ENCODE measurements at places on chromosomes 11 and 22. TPM values are rescaled to one million over a fixed set of nuclear protein-coding genes. Genes with fewer than 3 reads are reported as not detected.

DNA sequence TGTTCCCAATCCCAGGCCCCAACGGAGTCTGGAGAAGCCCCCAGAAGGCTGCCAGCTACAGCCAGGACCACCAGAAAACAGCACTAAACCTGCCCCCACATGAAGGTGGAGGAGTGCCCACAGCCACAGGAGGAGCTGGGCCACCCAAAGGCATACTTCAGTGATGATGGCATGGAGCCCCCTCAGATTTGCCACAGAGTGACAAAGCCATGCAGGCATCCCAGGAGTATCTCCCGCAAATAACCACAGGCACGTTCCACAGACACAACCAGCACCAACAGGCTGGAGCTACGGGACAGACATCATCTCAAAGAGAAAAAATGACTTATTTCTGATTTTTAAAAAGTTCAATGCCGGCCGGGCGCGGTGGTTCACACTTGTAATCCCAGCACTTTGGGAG lies 10.6 kb downstream of the CARS1 start:
- no peak for DNase-seq

The TLCD5 gene
- 12.3 TPM for total RNA-seq

DNA sequence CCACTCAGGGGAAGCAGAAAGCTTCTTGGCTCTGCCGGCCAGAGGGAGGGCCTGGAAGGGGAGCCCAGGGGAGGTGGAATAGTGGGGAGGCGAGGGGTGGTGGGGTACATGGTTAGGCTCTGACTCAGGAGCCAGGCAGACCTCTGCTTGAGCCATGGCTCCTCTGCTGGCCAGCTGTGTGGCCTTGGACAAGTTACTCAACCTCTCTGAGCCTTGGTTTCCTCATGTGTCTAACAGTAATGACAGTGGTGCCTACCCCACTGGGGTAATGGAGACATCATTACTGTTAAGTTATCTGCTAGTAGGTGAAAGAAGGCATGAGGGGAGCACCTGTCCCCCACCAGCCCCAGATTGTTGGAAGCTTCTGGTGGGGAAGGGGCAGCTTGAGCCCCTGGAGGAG lies 12.2 kb upstream of the PDGFB start:
- no peak for DNase-seq

DNA sequence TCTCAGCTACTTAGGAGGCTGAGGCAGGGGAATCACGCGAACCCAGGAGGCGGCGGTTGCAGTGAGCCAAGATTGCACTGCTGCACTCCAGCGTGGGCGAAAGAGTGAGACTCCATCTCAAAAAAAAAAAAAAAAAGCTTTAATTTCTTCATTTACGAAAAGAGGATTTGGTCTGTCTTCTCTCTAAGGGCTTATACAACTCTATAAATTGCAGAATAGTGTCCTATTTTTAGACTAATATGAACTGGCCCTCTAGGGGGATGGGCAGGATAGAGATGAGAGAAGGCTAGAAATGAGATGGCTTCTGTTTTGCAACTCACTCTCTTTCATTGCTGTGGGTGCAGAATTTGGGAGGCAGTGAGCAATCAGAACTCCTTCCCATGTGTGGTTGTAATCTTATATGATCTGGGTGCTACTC lies 11.3 kb downstream of the MAML2 start:
- DNase-seq: no peak

The KRTAP5-9 gene
- total RNA-seq: not detected

The CRYAB gene
- 7,877 TPM for total RNA-seq

DNA sequence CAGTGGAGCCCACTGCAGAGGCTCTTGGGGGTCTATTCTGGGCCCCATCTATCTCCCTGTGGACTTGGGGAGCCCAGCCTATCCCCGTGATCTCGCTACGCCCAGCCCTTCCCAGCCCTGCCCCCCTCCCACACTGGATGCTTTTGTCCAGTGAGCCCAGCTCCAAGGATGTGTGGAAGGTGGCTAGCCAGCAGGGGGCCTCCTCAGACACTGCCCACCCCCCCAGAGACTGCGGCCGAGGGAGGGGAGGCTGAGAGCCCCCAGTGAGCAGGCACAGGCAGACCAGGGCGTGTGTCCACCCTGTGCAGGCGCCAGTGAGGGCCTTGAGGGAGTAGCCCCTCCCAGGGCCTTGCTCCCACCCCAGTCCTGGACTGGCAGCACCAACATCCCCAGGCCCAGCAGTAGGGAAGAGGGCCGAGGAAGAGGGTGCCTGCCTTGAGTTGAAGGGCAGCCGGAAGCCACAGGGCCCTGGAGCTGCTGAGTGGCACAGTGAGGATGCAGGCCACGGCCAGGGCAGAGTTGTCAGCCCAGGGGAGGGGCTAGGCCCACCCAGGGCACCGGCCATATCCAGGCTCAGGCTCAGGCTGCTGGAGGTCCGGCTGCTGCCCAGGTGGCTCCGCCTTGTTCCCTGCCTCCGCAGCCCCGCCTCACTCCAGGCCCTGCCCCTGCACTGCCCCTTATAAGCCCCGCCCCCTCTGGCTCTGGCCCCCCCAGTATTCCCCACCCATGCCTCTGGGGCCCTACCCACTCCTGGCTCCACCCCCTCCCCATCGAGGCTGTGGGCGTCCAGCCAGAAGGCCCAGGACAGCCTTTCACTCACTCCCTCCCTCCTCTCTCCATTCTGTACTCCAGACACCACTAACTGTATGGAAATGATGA lies 28.0 kb downstream of the MOB2 start:
- peak; percentile 71 for DNase-seq

The ANO5 gene
- total RNA-seq: 83.0 TPM

- no peak for DNase-seq
Measured at GRCh38 chr11:102882389-102883024, 7.7 kb upstream of the MMP12 start.

DNA sequence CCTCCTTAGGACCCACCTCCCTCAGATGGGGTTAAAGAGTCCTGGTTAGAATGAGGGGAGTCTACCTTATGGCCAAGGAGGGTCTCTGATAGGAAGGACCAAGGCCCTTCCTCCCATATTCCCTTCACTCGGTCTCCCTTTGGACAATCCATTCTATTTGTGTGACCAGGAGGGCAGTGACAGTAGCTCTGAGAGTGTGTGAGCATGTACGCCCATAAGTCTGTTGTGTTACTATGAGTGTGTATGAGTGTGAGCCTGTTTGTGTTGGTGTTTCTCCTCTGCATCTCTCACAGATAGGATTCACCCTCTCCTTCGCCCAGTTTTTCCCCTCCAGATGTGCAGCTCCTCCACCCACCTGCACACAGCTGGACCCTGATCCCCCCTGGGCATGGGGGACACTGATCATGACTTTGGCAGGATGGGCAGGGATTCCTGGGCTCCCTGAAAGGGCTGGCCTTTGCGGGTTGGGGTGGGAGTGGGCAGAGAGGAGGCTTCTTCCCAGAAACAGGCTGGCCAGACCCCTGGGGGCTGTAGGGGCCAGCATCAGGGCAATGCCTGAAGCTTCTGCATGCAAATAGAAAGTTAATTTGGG lies 14.5 kb downstream of the PHLDB1 start:
- no peak for DNase-seq

- DNase-seq: no peak
Measured at GRCh38 chr22:19495562-19496323, 16.0 kb downstream of the CDC45 start.

DNA sequence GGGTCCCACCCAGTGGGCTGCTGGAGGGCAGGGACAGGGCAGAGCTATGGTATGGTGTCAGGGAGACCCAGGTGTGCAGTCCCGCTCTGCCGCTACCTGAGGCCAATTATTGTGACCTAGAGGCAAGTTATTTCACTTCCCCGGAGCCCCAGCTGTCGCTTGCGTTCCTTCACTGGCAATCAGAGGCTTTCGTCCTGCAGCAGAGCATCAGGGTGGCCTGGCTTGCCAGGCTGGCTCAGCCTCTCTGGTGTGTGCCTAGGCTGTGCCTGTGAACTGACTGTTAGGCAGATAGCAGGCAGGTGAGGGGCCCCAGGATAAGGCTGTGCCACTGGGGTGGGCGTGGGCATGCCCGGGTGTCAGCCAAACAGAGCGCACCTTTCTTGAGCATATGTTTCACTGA lies 31.4 kb downstream of the GLB1L2 start:
- no peak for DNase-seq

DNA sequence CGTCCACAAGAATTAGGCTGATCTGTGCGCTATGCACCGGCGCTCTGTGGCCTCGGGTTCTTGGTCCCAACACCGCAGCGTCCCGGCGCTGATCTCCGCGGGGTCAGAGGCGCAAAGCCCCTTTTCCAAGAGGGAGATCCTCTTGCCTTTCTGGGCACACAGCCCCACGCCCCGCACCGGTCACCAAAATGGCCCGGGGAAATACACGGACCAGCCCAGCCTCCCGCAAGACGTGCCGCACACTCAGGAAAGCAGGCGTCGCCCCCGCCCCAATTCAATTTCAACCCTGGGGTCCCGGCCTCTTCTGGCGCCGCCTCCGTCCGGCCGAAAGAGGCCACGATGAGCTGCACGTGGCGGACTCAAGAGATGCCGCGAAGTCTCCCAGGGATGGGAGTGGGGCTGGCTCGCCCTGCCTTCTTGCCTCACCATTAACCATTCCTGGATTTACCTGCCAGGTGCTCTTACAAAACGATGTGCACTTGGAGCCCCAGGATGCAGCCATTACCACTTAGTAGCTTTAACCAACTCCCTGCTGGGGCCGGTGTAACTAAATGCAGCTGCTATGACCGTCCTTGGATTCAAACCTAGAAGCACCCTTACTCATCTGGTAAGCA lies 10.5 kb downstream of the PIWIL3 start:
- DNase-seq: no peak

The TMEM191B gene
- total RNA-seq: 1.4 TPM

- DNase-seq: no peak
Measured at GRCh38 chr11:128913806-128914205, 22.6 kb downstream of the KCNJ5 start.

DNA sequence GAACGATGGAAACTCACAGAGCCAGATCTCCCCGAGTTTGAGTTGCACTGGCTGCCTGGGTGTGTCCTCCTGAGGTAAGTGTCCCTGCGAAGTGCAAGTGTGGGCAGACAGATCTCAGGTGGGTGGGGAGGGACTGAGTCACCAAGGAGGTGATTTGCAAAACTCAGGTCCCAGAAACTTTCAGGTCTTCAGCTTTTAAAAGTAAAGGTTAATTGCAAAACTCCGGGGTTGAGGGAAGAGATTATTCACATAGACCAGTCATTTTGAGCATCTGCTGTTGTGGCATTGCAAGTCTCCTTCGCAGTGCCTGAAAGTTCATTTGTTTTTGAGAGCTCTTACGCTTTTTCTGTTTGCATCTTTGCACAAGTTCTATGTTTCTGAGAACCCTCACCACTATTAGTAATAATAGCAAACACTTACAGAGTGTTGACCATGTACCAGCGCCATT lies 7.1 kb downstream of the CD44 start:
- DNase-seq: no peak

DNA sequence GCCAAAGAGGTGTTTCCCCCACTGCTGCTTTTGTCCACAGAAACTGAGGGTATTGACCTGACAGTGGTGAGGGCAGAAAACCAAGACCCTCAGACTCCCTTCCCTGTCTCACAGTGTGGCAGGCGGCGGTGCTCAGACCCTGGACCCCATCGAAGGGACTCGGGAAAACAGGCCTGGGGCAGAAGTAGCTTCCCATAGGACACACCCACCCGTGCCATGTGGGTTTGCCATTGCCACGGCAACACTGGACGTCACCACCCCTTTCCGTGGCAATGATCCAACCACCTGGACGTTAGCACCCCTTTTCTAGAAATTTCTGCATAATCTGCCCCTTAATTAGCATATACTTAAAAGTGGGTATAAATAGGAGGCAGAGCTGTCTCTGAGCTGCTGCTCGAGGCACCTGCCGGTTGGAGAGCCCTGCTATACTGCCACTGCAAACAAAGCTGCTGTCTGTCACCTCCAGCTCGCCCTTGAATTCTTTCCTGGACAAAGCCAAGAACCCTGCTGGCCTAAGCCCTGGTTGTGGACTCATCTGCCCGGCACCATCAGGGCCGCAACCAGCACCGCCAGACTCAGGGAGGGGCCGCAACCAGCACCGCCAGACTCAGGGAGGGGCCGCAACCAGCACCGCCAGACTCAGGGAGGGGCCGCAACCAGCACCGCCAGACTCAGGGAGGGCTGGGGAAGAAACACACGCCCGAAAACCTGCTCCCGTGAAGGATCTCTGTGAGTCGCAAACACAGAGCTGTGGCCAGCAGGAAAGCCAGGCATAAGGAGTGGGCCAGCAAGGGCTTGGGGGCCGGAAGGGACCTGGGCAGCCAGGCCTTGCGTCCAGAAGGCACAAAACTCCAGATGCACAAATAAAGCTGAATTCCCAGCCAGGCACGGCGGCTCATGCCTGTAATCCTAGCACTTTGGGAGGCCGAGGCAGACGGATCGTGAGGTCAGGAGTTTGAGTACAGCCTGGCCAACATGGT lies 10.4 kb downstream of the MLC1 start:
- no peak for DNase-seq

- no peak for DNase-seq
Measured at GRCh38 chr11:18005376-18006129, 7.3 kb downstream of the SERGEF start.

GRCh38 chr11:626475-627307 lies at the start of gene SCT:
TSS of gene SCT (minus strand) at chr11:627181. CDS start at chr11:627143, 38 bp downstream.
- no peak for DNase-seq

GRCh38 chr22:33811686-33812085 lies 108.6 kb downstream of the LARGE1 start:
- DNase-seq: peak; percentile 23

DNA sequence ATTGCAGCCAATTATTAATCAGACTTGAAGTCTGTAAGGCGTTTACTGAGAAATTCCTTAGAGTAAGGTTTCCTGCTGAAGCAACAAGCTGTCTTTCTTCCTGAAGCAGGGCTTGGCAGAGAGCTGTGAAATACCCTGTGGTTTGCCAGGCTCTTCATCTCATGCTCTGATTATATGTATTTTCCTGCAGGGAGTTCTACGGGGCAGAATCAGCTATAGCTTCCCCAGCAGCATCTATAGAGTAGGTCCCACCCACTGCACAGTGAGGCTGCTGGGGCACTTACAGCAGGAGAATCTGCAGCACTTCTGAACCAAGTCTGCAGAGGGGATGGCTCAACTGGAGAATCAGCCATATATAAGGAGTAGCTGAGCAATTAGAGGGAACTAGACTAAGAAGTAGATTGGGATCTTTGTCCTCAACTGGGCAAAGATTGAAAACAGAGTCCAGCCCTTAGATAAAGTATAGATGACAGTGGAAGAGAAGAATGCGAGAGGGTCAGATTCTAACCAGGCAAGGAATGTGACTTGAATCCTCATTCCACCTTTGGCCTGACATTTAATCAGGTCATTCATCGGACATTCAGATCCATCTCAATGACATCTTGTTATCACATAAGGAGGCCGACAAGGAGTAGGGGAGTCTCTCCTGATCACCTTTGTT lies 37.6 kb downstream of the CNTF start:
- DNase-seq: no peak

The CRYBB2 gene
- total RNA-seq: not detected

The LIF gene
- total RNA-seq: 0.19 TPM

GRCh38 chr11:126134461-126135155 lies 71.9 kb upstream of the CDON start:
- DNase-seq: no peak

DNA sequence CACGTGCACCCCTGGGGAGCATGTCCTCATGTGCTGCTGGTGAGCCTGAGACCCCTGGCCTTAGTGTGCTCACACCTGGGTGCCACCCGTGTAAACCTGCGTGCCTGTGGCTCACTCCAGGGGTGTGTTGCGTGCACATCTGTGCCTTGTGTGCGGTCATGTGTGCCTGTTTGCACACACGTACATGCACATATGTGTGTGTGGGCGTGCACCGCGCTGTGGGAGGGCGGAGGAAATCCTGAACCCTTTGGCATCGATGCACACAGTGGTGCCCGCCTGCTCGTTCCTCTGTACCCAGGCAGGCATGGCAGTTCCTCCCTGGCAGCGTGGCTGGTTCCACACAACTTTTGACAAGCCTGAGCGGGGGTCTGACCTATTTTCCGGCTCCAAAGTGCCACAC lies 1181.9 kb downstream of the BRD1 start:
- DNase-seq: no peak

The OVOL1 gene
- total RNA-seq: not detected

- DNase-seq: no peak
Measured at GRCh38 chr11:119902656-119903231, 173.7 kb upstream of the NECTIN1 start.

All from heart right ventricle (tissue), 16 donors.